Keratinocyte (primary cell): ENCODE measurements at places on chromosomes 5 and 9. TPM values are rescaled to one million over a fixed set of nuclear protein-coding genes. Genes with fewer than 3 reads are reported as not detected.

DNA sequence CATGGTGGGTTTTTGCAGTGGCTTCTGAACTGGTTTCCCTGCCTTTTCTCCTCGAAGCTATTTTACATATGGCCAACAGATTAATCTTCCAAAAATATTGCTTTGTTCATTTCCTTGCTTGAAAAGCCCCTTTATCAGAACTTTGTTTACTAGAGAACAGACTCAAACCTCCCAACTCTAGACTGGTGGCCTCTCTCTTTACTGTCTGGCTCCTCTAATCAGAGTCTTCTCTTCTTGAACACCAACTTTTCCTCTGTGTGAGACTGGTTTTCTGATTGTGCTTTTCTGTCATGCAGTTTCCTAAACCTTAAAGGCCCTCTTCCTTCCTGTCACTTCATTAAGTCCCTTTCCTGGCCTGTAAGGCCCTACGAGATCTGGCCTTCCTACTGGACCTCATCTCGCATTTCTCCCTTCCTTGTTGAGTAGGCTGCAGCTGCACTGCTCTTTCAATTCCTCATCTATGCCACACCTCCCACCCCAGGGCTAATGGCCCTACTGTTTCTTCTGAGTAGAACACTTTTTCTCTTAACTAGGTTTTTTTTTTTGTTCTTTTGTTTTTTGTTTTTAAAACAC is 5.7 kb downstream of the C9orf43 start:
- no peak overlapping the region for H3K4me3 ChIP-seq
- H3K27ac ChIP-seq: no peak overlapping the region
- no peaks in the 10 kb centered on the region for H3K36me3 ChIP-seq
- H3K4me1 ChIP-seq: no peaks in the 10 kb centered on the region
- H3K27me3 ChIP-seq: no peaks in the 10 kb centered on the region
- DNase-seq: no peak

DNA sequence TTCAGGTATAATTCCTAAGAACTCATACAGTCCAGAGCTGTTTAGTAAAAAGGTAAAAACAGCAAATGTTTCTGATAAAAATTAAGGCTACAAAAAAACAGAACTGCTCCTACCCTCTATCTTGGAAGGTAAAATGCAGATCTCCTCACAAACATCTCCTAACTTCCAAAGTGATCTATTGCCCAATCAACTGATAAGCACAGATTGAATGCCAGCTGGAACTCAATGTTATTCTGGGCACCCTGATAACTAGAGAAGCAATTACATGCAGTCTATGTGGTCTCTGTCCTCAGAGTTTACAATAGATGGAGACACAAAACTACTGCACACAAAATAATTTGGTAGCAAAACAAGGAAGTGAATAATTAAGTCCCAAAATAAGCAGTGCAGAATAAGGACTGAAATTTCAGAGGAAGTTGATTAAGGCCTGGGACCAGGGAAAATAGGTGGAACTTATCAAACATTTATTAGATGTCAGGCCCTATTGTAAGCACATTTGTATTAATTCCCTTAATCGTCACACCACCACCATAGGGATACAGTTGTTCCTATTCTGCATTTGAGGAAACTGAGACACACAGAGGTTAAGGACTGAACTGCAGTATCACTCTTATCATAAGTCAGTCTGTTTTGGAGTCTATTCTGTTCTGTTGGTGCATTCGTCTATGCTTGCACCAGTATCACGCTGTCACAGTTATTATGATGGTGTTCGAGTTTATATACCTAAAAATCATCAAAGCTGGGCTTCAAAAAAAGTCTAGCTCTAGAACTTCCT is 102.2 kb upstream of the TARS1 start:
- no peak for DNase-seq
- no peak overlapping the region for H3K4me3 ChIP-seq
- H3K4me1 ChIP-seq: peaks cover 17% of the 10 kb centered on the region
- no peak overlapping the region for H3K27ac ChIP-seq
- no peaks in the 10 kb centered on the region for H3K27me3 ChIP-seq

- H3K4me3 ChIP-seq: no peak overlapping the region
- H3K4me1 ChIP-seq: no peaks in the 10 kb centered on the region
- no peaks in the 10 kb centered on the region for H3K36me3 ChIP-seq
- DNase-seq: no peak
- no peak overlapping the region for H3K27ac ChIP-seq
Observed at GRCh38 chr5:160621526-160621925, 199.9 kb downstream of the PTTG1 start.

DNA sequence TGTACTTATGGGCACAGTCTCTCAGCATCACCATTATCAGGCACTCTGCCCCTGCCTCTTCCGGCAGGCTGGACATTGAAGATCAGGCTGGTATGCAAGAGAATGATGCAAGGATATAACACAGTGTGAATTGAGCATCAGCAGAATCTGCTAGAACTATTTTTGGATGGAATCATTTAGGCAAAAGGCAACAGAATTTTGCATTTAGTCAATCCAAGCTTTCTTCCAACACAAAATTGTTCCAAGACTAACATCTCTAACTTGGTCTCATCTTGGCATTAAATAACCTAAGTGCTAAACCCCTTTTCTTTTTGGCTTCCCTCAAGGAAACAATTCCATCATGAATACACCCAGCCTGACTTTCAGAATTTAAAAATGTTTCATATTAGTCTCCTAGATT is 339.9 kb downstream of the PRELID2 start:
- no peak overlapping the region for H3K4me3 ChIP-seq
- peaks cover 8% of the 10 kb centered on the region for H3K4me1 ChIP-seq
- no peak for DNase-seq
- no peaks in the 10 kb centered on the region for H3K27me3 ChIP-seq
- H3K36me3 ChIP-seq: no peaks in the 10 kb centered on the region

- H3K36me3 ChIP-seq: peaks cover 8% of the 10 kb centered on the region
- no peak overlapping the region for H3K27ac ChIP-seq
- no peaks in the 10 kb centered on the region for H3K4me1 ChIP-seq
- H3K4me3 ChIP-seq: no peak overlapping the region
- no peak for DNase-seq
Observed at GRCh38 chr5:168135897-168136296, 155.5 kb upstream of the WWC1 start.

Gene CREB3
- polyA plus RNA-seq: 24.6 to 33.2 TPM (median 27.0 TPM) in 3 replicates

DNA sequence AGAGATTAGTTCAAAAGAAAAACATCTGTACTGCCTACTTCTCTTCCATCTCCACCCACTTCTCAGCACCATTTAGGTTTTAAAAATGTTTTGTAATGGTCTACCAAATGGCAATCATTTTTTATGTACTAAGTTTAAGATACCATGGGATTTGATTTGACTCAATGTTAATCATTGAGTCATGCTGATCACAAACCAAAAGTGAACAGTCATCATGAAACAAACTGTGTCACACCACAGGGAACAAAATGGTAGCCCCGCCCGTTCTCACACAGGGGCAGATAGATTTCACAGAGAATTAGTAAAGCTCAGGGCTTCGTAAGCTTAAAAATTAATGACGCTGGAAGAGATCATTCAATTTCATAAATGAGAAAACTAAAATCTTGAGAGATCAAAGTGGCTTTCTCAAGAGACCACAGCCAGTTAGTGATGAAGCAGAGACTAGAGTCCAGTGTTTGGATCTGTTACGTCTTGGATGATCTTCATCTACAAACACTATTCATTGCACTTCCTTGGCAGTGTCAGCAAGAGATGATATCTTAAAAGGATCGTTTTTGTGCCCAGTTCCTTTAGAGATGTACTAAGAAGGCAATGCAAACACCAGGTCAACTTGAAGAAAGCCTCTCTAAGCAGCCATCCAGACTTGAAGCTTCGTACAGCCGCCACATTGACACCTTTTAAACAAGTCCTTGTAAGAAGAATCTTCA is 33.9 kb upstream of the TRIO start:
- peak; percentile 58 for DNase-seq
- no peaks in the 10 kb centered on the region for H3K27me3 ChIP-seq
- H3K4me1 ChIP-seq: peaks cover 32% of the 10 kb centered on the region
- H3K4me3 ChIP-seq: no peak overlapping the region
- H3K27ac ChIP-seq: peak overlapping the region; percentile 66

Gene FOXD4L6
- 0.03 to 0.19 TPM in 2 of 3 replicates, not detected in the other for polyA plus RNA-seq
